Diencephalon (tissue), 1 donor: ENCODE measurements at places on chromosomes 4 and X. TPM values are rescaled to one million over a fixed set of nuclear protein-coding genes. Genes with fewer than 3 reads are reported as not detected.

Gene GDI1
- total RNA-seq, result 289 TPM

Gene MAMLD1
- 4.2 TPM for total RNA-seq

Gene AASDH
- total RNA-seq, result 26.8 TPM

Gene GLRB
- total RNA-seq, result 43.8 TPM

Gene NXF2
- 0.23 TPM for total RNA-seq

Gene MAGED4
- 160 TPM for total RNA-seq

Gene CABS1
- not detected for total RNA-seq

Gene SOWAHD
- 0.69 TPM for total RNA-seq

Gene JAKMIP1
- total RNA-seq, result 26.8 TPM

Gene NSUN7
- 12.9 TPM for total RNA-seq

Gene MAGEA12
- total RNA-seq, result not detected

Gene METAP1
- total RNA-seq, result 24.2 TPM

Gene AKAP17A
- 12.7 TPM for total RNA-seq

Gene ZNF185
- total RNA-seq, result 3.7 TPM

Gene F9
- not detected for total RNA-seq

Gene CTAG2
- not detected for total RNA-seq

Gene CT45A10
- not detected for total RNA-seq

Gene EGF
- total RNA-seq, result 0.92 TPM

Gene ZNF182
- 7.2 TPM for total RNA-seq

Gene AMBN
- 0.92 TPM for total RNA-seq

Gene SYP
- 273 TPM for total RNA-seq

Gene FRMD7
- total RNA-seq, result 0.46 TPM

Gene AWAT2
- total RNA-seq, result not detected

Gene HTN3
- not detected for total RNA-seq

Gene RTL9
- 1.6 TPM for total RNA-seq

Gene PCDH11X
- 69.4 TPM for total RNA-seq

Gene TLR7
- 3.5 TPM for total RNA-seq

Gene TRO
- 126 TPM for total RNA-seq

Gene ODAPH
- not detected for total RNA-seq

Gene IBSP
- not detected for total RNA-seq

Gene TNMD
- total RNA-seq, result 0.23 TPM

Gene GAGE12F
- total RNA-seq, result not detected

Gene ZFP92
- 1.2 TPM for total RNA-seq

Gene TKTL2
- total RNA-seq, result 0.46 TPM

Gene GSPT2
- total RNA-seq, result 27.9 TPM

Gene GLRA3
- total RNA-seq, result 26.3 TPM

Gene ZIC3
- total RNA-seq, result 9.5 TPM

Gene PAGE5
- total RNA-seq, result not detected

Gene DOK7
- 2.5 TPM for total RNA-seq

Gene ARHGEF9
- 89.3 TPM for total RNA-seq

Gene BEX5
- 57.9 TPM for total RNA-seq

Gene FAM9C
- total RNA-seq, result under 0.01 TPM
